ENCODE measurements at places on chromosomes 2 and 18.

- no peak for DNase-seq
These were observed 43.2 kb upstream of the GLS start for GRCh38 chr2:190837420-190837819.

DNA sequence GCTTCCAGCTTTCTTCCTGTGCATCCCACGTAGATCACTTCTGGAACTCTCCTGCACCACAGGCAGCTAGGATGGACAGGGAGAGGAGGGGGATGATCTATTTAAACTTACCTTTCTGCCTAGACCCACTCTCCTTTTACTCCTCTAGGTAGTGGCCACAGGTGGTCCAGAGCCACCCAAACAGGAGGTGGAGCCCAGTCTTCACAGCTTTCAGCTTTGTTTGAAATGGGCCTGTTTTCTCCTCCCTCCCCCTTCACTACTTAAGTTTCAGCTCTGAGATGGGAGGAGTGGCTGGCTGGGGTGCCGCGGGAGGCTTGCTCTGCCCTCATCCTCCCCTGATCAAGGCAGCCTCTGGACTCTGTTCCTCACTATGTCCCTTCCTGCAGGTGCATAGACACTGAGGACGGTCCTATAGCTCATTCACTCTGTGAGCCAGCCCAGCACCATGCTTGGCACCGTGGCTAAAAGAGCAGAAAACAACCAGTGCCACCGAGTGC is 12.6 kb upstream of the CELF4 start:
- DNase-seq: no peak

DNA sequence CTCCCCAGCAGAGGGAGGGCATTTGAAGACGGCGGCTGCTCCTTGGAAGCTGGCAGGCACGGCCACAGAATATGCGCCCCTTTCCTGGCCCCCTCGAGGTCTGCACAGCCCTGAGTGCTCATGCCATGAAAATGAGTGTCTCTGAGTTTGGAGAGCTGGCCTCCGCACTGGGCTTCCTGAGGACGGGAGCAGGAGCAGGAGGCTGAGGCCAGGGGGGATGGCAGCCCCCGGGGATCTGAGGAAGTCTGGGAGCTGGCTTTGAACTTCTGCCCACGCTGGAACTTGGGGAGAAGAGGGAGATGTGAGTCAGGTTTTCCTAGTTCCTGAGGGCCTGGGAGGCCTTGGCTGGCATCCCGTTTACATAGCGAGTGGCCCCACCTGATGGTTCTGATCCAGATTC is 47.0 kb downstream of the RRM2 start:
- DNase-seq: no peak

- no peak for DNase-seq
These were observed 35.7 kb downstream of the ACVR1C start for GRCh38 chr2:157592948-157593347.

DNA sequence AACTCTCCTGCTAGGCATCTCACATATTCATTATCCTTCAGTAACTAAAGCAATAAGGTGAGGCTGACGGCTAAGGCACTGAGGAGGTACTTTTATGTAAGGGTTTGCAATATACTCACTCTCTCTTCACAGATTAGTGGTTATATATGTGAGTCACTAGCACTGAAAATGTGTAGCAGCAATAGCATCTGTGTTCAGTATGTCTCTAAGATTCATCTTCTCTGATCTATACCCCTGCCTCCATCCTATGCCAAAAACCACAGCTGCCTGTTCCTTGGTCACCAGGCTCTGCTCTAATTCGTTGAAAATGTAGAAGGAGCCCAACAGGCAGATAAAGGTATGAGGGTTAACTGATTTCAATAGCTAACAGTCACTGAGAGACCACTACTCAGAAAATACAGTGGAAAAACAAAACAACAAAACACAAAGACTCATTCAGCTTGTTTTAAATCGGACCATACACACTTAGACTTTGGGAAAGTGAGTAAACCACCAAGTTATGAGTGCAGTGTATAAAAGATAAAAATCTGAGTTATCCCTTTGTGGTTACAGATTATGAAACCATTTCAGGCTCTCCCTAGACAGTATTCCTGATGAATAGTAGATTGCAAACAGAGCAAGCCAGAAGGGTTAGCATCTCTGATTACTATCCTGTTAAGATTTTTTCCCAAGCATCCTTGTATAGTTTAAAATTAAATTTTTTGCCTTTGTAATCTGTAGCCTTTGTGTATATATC is 75.3 kb upstream of the CYP26B1 start:
- DNase-seq: no peak

DNA sequence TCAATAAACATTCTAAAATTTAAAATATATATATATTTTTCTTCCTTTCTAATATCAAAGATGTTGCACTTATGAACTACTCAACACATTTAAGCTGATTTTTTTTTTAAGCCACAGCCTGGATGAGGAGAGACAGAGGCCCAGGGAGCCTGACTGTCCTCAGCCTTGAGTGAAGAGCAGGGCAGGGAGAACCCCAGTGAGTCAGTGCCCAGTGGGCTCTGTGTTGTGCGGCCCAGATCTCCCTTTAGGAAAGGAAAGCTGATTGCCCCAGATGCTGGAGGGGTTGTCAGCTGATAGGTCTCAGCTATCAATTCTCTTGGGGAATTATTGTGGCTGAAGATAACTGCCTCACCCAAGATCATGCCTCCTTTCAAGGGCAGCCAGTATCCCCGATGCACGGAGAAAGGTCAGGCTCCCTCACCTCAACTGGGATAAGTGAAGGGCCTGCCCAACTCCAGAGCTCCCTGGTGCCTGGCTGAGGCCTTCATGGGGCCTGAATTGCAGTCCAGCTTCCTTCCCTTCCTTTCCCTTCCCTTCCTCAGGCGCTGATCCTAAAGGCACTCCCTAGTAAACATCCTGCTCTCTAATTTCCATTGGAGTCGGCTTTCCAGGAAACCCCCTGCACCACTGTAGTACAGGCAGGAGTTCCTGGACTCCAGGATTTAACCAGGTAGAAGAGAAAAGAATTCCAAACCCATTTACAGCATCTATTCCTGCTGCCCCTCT is 106.9 kb upstream of the ATL2 start:
- no peak for DNase-seq

DNA sequence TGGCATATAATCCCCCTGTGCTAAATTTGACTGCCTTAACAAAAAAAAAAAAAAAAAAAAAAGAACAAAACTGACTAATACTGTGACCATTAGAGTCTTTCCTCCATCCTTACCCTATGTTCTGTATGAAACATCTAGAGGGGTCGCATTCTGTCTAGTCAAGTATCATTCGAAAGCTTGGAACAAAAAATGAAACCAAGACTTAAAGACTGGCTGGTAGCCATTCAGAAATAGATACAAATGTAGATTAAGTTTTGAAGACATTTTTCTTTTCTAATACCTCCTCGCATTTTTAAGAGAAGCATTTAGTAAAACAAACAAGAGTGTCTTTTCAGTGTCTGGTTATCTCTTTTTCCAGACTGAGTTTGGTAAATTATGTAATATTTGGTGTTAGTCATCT is 66.7 kb downstream of the SPATS2L start:
- DNase-seq: no peak

- DNase-seq: no peak
These were observed 187.1 kb downstream of the CELF4 start for GRCh38 chr18:37378336-37379010.

GRCh38 chr18:46894124-46894523 is 23.2 kb downstream of the PIAS2 start:
- no peak for DNase-seq

DNA sequence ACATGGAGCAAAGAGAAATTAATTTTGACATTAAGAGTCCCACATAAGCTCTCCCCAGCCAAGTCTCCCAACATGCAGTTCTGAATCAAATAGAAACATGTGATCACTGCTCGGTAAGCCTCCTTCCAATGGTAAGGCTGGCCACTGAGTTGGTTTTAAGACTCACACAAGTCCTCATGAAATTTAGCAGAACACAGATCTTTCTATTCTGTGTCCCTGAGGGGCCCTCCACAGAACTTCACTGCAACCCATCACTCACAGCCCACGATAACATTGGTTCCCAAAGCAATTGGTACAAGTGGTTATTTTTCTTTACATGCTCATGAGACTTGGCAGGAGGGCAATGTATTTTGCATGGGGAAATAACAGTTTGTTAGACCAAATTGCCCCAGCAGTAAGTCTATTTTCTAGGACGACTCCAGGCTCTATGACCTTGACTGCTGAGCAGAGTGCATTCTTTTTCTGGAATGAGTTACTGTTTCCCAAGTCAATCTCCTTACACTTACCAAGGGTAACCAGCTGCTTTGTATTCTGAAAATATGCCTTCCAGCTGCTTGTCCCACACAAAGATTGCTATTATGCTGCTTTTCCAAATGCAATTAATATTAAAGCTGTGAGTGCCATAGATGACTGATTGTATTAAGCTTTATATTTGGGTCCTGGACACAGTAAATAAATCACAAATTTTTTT is 142.3 kb upstream of the TANK start:
- no peak for DNase-seq

- no peak for DNase-seq
These were observed 6.9 kb upstream of the FLACC1 start for GRCh38 chr2:201363857-201364560.

GRCh38 chr18:58012356-58012755 is 31.7 kb upstream of the NEDD4L start:
- DNase-seq: no peak

- no peak for DNase-seq
These were observed 93.1 kb upstream of the ZFP36L2 start for GRCh38 chr2:43319541-43319940.

DNA sequence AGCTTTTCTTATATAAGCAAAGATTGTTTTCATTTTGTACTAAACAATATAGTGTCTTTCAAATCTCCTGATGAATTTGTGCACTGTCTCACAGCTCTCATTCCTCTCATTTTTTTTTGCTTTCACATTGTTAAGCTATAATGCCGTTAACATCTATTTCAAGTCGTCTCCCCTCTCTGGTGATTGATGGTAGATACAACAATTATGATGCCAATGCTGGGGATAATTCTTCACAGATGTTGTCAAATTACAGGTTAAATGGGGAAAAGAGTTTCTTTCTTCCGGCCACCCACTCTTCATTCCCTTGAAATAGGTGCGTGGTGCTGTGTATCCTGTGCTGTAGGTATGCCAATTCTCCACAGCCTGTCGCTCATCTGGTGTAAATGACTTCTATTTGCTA is 1053.7 kb upstream of the ZEB2 start:
- DNase-seq: no peak

DNA sequence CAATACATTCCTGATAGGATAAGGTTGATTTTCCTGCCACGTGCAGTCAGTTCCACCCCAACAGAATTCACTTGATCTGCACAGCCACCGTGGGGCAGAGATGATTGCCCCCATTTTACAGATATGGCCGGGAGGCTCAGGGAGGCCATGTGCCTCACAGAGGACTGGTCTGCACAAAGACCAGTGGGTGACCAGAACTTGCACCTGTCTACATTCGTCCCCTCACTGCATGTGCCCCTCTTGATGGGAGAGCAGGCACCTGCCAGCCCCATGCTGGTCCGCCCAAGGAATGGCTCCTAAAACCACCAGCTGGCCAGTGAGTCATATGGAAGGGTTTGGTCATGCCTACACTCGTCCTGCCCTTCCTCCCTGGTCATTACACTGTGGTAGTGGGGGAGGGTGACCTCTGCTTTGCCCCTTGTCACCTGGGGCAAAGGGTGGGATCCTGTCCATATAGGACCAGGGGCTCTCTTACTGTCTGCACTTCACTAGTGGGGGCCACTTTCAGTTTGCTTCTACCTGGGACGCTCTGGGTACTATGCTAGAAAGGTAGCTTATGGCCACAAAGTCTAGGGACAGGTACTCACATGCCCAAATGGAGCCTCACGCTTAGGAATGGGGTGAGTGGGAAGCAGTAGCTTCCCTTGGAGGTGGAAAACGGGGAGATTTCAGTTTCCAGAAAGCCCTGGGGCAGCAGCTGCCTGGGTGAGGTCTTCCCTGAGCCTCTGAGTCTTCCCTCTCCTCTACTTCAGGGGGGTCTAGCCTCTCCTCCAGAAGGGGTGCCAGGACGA is 14.7 kb downstream of the RRM2 start:
- DNase-seq: no peak

GRCh38 chr18:30969670-30970170 is 72.8 kb downstream of the DSC3 start:
- no peak for DNase-seq

DNA sequence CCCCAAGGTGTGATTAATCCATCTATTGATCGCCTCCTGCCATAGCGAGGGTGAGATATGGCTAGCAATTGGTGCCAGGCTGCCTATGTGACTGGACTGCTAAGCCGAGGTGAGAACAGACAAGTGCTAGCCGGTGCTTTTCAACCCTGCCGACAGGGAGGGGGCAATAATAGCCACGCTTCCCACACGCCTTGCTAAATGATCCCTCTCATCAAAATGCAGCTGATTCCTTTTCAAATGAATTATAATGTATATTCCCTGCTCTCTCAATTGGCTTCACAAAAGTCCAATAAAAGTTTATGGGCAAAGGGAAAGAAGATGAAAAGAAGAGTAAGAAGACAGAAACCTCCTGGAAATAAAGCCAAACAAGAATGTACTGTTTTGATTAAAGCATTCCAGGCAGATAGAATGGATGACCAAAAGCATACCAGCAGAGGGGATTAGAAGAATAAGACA is 235.6 kb downstream of the ICOS start:
- no peak for DNase-seq

DNA sequence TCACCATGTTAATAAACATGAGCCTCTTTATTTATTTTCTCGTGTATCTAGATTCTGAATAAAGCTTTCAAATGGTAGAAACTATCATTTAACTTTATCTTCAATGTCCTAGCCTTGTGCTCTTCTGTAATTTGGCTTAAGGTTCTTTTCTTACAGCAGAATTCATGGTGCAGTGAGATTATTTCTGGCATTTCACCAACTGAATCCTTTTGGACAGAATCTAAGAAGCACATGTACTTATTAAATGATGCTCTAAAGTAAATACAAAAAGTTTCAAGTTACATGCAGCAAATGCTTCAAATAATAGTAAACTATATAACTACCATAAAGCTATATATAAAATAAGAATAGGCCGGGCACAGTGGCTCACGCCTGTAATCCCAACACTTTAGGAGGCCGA is 65.9 kb downstream of the AP1S3 start:
- no peak for DNase-seq

DNA sequence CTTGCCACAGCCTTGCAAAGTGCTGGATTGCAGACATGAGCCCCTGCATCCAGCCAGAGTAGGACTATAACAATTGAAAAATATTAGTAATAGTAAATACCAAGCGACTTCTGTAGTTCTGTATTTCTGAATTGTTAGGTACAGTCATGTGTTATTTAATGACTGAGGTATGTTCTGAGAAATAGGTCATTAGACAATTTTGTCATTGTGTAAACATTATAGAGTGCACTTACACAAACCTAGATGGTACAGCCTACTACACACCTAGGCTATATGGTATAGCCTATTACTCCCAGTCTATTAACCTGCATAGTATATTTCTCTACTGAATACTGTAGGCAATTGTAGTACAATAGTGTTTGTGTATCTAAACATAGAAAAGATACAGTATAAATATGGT is 92.1 kb downstream of the GALNT1 start:
- DNase-seq: no peak

DNA sequence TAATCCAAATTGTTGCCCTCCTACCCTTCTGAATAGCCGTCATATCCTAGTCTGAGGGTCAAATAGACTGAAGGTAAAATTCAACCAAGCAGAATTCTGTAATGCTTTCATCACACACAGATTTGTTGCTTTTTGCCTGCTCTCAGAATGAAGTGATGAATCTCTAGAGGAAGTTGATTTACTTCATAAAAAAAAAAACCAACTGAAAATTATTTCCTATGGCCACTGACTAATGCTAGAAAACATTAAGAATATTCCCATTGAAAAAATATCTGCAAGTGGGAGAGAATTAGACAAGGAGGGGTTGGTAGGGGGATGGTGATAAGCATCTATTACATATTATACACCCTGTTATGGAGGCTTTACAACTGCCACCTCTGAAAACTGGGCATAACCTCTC is 2.3 kb upstream of the IL1RL2 start:
- no peak for DNase-seq
